ENCODE measurements at places on chromosomes 5 and 9.

GRCh38 chr9:89080193-89080592 is 88.9 kb downstream of the S1PR3 start:
- peak; percentile 81 for DNase-seq

GRCh38 chr5:149939546-149939945 is 5.0 kb downstream of the PDE6A start:
- no peak for DNase-seq

DNA sequence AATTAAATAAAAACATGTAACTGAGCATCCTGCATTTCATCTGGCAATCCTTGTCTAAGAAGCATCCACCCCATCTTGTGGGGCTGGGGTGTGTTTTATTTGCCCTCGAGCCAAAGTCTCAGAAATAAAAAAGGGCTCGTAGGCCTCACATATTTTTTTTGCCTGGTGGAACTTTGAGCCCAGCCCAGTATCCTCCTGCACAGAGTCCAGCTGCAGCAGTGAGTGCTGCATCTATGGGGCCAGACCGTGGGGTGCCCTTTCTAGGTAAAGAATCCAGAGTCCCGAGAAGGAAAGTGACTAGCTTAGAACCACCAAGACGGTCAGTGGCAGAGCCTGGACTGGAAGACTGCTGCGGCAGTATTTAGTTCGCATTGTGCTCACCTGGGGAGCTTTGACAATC is 33.1 kb downstream of the NEURL1B start:
- no peak for DNase-seq

DNA sequence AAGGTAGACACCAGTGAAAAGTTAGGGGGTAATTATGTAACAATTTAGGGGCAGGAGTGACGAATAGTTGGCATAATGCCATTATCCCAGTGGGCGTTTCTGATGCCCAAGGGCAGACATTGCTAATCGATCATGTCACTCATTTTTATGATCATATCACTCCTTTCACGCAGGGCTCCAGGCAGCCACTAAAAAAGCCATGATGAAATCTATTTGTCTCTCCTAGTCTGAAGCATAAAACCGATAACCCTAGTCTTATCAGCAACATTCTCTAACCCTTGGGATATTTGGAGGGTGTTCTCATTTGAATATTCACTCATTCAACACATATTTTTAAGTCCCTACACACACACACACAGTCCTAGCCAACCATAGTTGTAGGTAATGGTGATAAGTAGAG is 114.9 kb downstream of the NMUR2 start:
- DNase-seq: no peak

DNA sequence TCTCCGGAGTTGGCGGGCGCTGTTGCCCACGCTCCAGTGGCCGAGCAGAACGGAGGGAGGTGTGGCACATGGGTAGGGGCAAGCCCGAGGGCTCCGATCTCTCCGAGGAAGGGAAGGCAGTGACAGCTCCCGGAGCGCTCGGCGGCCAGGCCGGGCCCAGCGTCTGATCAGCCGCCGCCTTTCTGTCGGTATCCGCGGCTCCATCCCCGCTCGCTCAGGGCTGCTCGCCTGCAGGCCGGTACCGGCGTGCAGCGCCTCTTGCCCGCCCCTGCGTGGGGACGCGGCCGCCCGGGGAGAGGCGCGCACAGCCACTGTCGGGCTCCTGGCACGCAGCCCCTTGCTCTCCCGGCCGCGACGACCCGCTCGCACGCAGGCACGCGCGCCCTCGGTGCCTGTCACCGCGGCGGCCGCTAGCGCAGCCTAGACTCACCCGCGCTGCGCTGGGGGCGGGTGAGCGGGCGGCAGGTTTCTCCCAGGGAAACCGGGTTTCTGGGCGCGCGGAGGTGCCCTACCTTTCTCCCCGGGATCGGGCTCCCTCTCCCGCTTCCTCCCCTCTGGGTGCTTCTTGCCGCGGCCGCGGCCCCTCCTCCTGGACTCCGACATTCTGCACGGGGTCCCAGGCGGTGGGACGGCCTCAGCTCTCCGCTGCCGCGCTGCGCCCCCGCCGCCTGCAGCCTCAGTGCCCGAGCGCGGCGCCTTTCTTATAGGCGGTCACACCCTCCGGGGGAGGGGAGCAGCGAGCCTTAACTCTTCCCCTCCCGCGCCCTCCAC is 108.4 kb downstream of the PSD2 start:
- no peak for DNase-seq

DNA sequence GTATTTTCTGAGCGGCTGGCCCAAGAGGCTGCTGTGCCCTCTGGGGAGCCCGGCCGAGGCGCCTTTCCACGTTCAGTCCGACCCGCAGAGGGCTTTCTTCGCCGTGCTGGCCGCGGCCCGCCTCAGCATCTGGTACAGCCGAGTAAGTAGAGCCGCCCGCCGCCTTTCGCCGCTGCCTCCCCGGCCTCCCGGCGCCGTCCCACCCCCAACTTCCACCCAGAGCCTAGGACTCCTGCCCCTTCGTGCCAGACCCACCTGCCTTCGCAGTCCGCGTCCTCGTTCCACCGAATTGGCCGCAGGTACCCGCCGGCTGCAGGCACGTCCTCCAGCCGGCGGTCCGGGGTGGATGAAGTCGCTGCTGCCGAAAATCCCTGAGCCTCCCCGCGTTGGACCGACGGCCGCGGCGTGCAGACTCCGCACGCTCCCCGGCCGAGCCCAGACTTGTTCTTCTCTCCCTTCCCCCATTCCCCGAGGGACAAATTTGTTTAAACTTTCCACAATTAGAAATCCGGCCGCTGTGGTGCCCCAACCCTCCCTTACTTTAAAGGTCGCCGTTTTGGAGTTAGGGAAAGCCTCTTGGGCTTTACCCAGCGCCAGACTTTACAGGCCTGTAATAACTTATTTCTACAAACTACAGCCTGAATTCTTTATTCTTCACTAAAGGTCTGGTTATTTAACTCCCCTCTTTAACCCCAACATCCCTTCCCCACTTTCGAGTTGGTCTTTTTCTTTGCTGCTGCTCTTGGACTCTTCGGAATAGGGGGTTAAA is 589 bp downstream of the RIC1 start:
- peak; percentile 82 for DNase-seq

- DNase-seq: peak; percentile 54
Observed at GRCh38 chr9:133629221-133630110, 6.7 kb upstream of the DBH start.

DNA sequence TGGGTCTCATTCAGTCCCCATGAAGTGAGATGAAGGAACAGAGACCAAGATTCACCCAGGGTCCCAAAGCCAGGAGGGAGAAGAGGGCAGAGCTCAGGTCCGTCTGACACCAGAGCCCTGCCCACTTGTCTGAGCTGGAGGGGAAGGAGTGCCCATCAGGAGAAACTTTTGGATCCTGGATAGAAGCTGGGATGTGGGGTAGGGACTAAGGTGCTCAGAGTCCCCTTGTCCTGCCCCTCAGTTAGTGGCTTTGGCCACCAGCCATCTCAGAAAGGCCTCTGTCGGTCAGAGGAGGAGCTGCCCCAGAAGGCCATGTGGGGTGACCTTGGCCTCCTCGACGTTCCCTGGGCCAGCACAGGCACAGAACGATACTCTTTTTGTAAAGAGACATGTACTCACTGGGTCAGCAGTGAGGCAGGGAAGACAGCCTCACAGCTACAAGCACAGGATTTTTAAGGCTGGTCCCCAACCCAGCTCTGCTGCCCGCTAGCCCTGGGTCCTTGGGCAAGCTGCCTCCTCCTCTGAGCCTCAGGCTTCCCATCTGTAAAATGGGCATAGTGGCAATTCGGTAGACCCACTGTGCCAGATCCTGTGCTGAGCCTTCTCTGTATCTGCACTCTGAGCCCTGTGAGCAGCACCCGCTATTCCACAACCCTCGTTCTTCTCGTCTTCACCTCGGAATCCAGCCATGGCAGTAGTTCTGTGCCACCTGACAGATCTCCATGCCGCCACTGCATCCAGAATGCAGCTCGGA is 49.4 kb downstream of the C9orf50 start:
- DNase-seq: no peak

GRCh38 chr5:147712598-147712997 is 69.9 kb downstream of the JAKMIP2 start:
- DNase-seq: no peak

DNA sequence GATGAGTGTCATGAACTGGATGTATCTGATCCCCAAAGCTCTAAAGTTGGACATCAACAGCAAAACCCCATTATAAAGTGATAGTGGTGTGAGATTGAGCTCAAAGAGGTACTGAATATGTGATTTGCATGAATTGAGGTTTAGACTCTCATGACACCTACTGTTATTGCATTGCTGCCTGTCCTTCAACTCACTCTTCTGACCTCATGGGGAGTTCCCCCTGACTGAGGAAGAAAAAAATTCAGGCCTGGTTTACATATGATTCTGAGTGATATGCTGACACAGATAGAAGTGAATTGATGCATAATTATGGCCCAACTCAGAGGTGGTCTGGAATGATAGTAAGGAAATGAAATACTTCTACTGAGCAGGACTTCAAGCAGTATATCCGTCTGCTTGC is 76.2 kb upstream of the CHD1 start:
- DNase-seq: no peak

DNA sequence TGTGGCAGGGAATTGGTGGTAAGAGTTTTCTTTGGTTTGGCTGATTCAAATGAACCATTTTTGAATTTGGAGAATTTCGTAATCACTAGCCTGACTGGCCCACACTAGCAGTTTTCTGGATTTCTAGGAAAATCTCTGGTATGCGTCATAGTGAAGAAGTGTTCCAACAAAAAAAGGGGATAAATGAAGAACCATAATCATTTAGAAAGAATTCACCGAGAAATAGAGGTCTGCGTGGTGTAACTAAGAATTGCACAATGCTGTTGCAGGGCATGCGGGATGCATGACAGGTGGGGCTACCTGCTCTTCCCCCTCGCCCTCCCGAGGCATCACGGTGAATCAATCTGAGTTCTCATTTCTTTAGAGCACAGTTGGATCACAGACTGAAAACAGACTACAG is 232.3 kb upstream of the PAPPA start:
- no peak for DNase-seq
